Foreskin keratinocyte (primary cell): ENCODE measurements at places on chromosomes 1 and 21. TPM values are rescaled to one million over a fixed set of nuclear protein-coding genes. Genes with fewer than 3 reads are reported as not detected.

LCE1E gene
- polyA plus RNA-seq = 0.59 and 1.1 TPM in 2 replicates

LCE2B gene
- 0.19 and 0.79 TPM in 2 replicates for polyA plus RNA-seq

CD34 gene
- polyA plus RNA-seq = 0.07 and 0.09 TPM in 2 replicates

OPRD1 gene
- polyA plus RNA-seq = not detected in 2 replicates

HNRNPCL2 gene
- polyA plus RNA-seq = not detected in 2 replicates

CHI3L2 gene
- 0.49 and 0.50 TPM in 2 replicates for polyA plus RNA-seq

PSMB2 gene
- 129 and 145 TPM in 2 replicates for polyA plus RNA-seq
